ENCODE measurements at places on chromosomes 12 and 14. TPM values are rescaled to one million over a fixed set of nuclear protein-coding genes. Genes with fewer than 3 reads are reported as not detected.
A peak's percentile ranks its signal among the peaks of the same experiment; 100 is the strongest.

GRCh38 chr12:45208604-45209487, 7.0 kb upstream of the ANO6 start:
- peaks cover 22% of the 10 kb centered on the region for H3K4me1 ChIP-seq
- DNase-seq, result no peak
- no peaks in the 10 kb centered on the region for H3K27me3 ChIP-seq
- H3K4me3 ChIP-seq, result no peak overlapping the region

GRCh38 chr12:108576660-108577234, 14.4 kb downstream of the ISCU start:
- peaks cover 21% of the 10 kb centered on the region for H3K4me1 ChIP-seq
- H3K27me3 ChIP-seq, result no peaks in the 10 kb centered on the region
- H3K4me3 ChIP-seq, result no peak overlapping the region
- no peak overlapping the region for H3K27ac ChIP-seq
- DNase-seq, result no peak

DNA sequence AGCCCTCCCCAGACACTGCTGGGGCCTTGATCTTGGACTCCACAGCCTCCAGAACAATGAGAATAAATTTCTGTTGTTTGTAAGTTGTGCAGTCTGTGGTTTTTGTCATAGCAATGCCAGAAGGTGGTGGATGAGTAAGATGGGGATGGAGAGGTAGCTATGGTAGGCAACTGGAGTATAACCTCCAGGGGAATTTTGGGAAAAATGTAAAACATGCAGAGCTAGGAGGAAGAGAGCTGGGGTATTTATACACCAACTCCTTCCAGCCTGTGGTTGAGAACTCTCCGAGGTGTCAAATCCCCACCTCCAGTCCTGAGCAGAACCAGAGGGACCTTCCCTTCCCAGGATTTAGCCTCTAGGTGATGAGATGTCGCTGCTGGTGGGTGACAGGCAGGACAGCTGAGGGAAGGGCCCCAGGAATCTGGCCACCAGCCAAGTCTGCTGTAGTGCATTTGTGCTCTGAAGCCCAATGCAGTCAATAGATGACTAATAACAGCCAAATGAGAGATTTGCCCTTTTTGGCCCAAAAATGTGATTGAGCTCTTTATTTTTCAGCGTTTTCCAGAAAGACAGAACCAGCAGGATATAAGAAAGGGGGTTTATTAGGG, 19.1 kb upstream of the CEP170B start:
- H3K4me1 ChIP-seq, result peaks cover 21% of the 10 kb centered on the region
- DNase-seq, result no peak
- H3K27ac ChIP-seq, result no peak overlapping the region
- H3K27me3 ChIP-seq, result peaks cover 47% of the 10 kb centered on the region
- no peak overlapping the region for H3K4me3 ChIP-seq
- no peaks in the 10 kb centered on the region for H3K36me3 ChIP-seq

- H3K27ac ChIP-seq, result no peak overlapping the region
- no peak overlapping the region for H3K4me3 ChIP-seq
- H3K36me3 ChIP-seq, result peaks cover 4% of the 10 kb centered on the region
- DNase-seq, result no peak
- no peaks in the 10 kb centered on the region for H3K27me3 ChIP-seq
These were observed 9.1 kb downstream of the BORCS5 start for GRCh38 chr12:12365931-12366431.

DNA sequence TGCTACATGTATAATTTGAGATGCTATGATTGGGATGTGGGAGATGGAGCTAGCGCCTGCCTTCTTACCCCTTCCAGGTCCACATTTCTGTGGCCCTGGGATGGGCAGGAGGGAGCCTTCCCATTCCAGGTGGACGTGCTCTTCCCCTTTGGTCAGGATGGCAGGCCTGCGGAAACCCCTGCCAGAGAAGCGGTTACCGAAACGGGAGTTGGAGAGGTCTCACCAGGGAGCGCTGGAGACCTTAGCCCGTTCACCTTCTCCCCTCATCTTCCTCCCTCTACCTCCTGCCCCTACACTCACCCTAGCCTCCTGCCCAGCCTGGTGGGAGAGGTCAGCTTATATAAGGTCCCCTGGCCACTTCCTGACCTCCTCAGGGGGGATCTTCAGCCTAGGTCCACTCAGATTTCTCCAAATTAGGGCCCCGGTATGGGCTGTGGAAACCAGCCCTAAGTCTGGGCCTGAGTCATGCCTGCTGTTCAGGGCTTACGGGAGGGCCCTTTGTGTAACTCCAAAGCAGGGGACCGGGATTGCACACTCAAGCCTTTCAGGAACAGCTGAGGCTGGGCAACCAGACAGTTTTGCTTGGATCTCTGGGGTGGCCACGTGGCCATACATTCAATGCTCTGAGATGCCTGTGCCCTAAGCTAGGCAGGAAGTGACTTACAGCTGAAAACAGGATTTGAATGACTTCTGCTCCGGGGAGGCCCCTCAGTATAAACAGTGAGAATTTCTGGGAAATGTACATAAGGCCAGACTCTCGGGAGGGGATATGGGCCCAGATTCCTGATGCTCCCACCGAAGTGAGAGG, 10.2 kb upstream of the MEG3 start:
- no peaks in the 10 kb centered on the region for H3K36me3 ChIP-seq
- no peaks in the 10 kb centered on the region for H3K4me1 ChIP-seq

- H3K4me1 ChIP-seq, result no peaks in the 10 kb centered on the region
- H3K36me3 ChIP-seq, result no peaks in the 10 kb centered on the region
- H3K4me3 ChIP-seq, result no peak overlapping the region
- DNase-seq, result no peak
- H3K27ac ChIP-seq, result no peak overlapping the region
- no peaks in the 10 kb centered on the region for H3K27me3 ChIP-seq
These were observed 30.0 kb downstream of the ANKS1B start for GRCh38 chr12:99954724-99955123.

- DNase-seq, result no peak
- H3K4me3 ChIP-seq, result no peak overlapping the region
- no peak overlapping the region for H3K27ac ChIP-seq
- H3K4me1 ChIP-seq, result no peaks in the 10 kb centered on the region
These were observed 16.7 kb downstream of the STK38L start for GRCh38 chr12:27260746-27261145.

GRCh38 chr14:32201816-32202490, at the start of gene RNU6-7:
Gene RNU6-7 (plus strand): TSS chr14:32202045.
- H3K4me3 ChIP-seq, result peak within 1 kb of the TSS; percentile 87
- H3K36me3 ChIP-seq, result no peaks in the 10 kb centered on the region
- H3K4me1 ChIP-seq, result peaks cover 13% of the 10 kb centered on the region
- no peaks in the 10 kb centered on the region for H3K27me3 ChIP-seq
- DNase-seq, result peak; percentile 80
- peak within 1 kb of the TSS; percentile 99 for H3K27ac ChIP-seq

The LRP1-AS gene
- not detected for total RNA-seq

The TAS2R9 gene
- not detected for total RNA-seq

The HEATR5A gene
- 22.1 TPM for total RNA-seq

The CFAP54 gene
- 0.24 TPM for total RNA-seq

The ARHGEF40 gene
- 1.7 TPM for total RNA-seq

The ANKS1B gene
- not detected for total RNA-seq

All from B cell (primary cell).